ENCODE measurements at places on chromosomes 12 and 14.

DNA sequence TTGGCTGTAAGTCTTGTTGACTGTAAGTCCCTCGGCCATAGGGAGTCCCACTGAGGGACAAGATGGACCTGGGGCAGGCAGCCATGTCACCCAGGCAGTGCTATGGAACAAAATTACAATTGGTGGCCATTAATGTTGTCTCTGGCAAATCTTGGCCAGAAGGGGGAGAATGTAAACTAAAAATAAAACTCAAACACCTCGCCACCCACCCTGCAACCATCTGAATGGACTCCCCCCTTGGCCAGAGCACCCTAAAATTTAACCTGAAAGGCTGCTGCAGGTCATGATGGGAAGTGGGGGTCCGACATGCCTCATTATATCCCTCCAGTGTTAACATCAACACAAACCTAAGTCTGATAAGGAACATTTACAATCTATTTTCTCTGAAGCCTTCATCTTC lies 8.2 kb downstream of the SLC22A17 start:
- no peak for DNase-seq

- DNase-seq, result no peak
Measured at GRCh38 chr14:58797010-58797429, 159.3 kb downstream of the DACT1 start.

DNA sequence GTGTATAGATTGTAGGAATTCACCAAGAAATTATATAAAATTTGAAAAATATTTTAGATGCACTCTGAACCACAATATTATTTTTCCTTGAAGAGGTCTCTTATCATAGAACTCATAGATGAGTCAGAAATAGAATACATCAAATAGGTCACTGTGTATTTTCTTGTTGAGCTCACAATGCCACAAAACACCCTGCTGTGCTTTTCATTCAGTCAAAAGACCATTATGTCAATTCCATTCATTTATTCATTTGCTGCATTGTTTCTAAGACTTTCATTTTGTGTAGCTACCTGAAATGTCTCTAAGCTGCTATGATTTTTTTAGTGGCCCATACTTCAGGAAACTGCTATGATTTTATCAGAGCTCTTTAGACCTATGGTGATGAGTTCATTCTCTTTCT lies 231.9 kb upstream of the AVPR1A start:
- no peak for DNase-seq

- DNase-seq, result no peak
Measured at GRCh38 chr14:47332939-47333338, 342.5 kb downstream of the MDGA2 start.

DNA sequence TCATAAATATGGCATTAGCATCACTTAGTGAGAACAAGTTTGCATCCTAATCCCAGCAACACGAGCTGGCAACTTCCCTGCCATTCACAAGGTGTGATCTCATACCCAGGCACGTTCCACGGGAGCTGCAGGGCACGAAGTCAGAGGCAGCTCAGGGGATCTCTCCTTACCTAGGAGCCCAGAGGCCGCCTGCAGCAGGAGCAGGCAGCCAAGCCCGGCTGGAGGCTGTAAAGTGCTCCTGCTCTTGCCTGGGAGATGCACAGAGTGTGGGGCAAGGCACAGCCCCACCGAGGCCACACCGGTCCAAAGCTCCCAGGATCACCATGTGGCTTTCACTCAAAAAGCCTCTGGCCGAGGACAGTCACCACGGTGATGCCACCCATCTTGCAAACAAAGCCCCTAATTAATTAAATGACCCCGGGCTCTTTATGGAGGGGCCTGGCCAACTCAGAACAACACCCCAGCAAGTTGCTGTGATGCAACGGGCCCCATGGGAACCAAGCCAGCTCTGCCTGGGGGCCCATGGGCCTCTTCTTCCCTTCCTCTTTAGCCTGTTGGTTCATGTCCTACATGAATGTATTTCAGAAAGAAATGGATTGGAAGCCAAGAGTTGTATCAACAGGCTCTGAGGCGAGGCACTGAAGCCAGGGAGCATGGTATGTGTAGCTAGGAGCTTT lies 26.5 kb downstream of the NUAK1 start:
- peak; percentile 50 for DNase-seq

DNA sequence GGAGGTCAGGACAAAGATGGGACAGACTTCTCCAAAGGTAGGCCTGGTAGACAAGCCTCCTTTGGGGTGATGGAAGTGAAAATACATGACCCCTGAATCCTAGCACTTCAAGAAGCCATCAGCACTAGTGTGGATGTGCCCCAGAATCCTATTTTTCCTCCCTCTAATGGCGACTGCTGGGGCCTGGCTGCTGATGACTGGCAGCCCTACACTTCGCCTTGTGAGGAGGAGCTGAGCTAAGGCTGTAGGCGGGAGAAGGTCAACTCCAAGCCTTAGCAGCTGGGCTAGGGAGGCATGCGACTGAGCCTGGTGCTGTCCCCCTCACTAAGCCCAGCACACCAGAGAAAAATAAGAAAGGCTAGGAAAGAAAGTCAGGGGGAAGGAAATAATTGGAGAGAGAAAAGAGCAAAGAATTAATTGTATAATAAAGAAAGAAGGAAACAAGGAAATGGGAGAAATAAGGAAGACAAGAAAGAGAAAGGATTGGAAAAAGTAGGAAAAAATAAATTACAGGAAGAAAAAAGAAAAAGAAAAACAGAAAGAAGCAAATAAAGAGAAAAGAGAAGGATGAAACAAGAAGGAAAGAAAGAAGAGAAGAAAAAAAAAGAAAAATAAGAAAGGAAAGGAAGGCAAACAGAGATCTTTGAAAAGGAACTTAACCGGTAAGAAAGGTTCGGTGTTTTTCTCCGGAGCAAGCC lies 4.7 kb upstream of the HOXC10 start:
- no peak for DNase-seq

DNA sequence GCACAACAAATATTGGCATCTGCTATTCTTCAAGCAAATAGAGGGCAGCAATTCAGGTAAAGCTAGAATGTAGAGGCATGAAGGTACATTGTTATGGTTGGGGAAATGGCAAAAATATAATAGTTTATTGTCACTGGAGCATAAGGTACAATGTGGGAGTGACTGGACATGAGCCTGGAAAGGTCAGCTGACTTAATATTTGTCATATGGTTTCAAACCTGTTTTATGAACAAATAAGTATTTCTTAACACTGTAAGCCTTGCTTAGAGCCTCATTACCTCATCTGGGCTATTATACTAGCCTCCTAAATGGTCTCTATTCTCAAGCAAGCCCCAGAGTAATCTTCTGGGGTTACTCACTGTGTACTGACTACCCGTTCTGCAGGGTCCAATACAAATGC lies 33.7 kb downstream of the FAM177A1 start:
- no peak for DNase-seq

DNA sequence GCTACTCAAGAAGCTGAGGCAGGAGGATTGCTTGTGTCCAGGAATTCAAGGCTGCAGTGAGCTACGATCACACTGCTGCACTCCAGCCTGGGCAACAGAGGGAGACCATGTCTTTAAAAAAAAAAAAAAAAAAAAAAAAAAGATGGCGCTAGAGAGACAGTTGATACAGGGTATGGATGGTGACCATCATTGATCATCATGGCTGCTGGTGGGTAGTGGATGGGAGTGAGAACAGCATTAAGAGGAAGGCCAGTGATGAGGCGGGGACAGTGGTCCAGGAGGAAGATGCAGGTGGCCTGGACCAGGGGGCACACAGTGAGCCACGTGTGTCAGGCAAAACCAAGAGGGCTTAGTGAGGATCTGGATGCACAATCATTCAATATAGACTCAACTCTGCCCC lies 26.8 kb upstream of the MAP1LC3B2 start:
- no peak for DNase-seq

DNA sequence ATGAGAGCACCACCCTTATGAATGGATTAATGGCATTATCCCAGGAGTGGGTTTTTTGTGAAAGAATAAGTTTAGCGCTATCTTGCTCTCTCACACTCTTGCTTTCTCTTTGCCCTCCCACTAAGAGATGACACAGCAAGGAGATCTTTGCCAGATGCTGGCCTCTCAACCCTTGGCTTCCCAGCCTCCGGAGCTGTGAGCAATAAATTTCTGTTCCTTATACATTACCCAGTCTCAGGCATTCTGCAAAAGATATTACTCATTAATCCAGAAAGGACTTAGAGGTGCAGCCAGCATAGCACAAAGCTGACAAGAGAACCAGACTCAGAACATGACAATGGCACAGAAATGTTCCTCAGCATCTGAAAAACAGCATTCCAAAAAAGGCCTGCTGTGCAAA lies 190.6 kb downstream of the ITPR2 start:
- DNase-seq, result no peak

DNA sequence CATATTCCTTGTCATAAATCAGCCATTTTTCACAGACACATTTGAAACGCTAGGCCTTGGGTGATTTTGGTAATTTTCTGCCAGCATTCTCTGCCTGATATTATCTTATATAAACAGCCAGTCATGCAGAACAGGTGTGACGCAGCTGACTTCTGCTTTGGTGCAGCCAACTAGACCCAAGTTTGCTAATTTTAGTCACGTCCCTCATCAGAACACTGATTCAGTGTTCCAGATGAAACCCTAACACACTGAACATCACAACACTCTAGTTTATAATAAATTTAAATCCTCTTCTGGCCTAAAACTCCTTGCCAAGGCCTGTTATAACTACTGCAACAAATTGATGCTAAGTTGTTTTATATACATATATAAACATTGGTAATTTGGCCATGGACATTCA lies 386.1 kb downstream of the SEC23A start:
- DNase-seq, result peak; percentile 78

DNA sequence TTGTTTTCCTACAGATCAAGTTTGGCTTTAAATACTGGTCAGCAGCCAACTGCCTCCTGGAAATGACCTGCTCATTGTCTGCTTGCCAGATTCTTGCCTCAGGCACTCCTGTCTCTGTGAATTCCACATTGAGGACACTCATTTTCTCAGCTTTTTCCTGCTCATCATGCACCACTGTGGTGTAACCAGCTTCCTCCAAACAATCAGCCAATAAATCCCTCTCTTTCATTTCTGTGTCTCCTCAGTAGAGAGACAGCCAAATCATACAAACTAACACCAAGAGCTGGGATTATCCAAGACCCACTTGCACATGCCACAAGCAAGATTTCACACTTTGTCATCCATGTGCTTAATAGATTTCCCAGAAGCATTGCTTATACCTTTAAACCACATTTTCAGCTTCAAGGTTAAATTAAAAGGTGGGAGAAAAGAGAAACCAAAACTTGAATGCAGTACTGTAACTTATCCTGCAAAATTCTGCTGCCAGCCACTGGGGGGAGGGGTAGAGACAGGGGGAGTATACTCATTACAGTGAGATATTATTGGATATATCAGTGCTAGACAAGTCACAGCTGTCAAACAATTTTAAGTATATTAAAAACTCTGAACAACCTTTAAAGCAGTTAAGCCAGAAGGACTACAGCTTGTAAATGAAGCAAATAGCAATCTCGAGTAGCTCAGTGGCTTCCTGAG lies 105.0 kb downstream of the PPP2R5E start:
- peak; percentile 36 for DNase-seq

DNA sequence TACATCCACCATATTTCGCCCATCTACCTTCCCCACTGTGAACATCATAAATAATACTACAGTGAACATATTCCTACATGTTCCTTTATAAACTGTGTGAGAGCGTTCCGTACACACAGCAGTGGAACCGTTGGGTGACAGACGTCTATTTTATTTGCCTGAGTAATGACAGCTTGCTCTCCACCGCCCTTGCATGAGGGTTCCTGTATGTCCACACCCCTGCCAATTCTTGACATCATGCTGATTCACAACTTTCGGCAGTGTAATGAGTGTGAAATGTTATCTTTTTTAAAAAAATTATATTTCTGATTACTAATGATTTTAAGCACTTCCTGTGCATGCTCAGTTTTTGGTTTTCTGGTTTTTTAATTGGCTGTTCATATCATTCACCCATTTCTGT lies 4.3 kb upstream of the RAD52 start:
- no peak for DNase-seq

DNA sequence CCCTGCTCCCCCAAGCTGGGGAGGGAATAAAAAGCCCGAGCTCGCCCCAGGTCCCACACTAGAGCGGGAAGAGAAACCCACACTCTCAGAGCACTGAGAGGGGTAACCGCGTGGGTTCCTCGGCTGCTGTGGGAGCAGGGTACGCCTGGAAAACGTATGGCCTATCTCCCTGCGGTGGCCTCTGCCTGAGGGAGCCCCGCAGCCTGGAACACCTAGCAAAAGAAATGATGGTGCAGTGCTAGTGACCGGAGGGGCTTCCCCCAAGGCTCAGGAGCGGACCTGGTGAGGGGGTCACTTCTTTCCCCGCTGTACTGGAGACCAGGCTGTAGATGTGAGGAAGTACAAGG lies 2.5 kb upstream of the OR4N2 start:
- no peak for DNase-seq

GRCh38 chr12:12877153-12877768 lies 14.1 kb upstream of the GPRC5A start:
- no peak for DNase-seq
